SK-N-SH (cell line): ENCODE measurements at places on chromosomes 1 and 21. TPM values are rescaled to one million over a fixed set of nuclear protein-coding genes. Genes with fewer than 3 reads are reported as not detected.

GRCh38 chr1:49319426-49319963 lies 542.8 kb upstream of the BEND5 start:
- DNase-seq: no peak

GRCh38 chr1:53592985-53593757 lies 134.0 kb downstream of the DMRTB1 start:
- no peak for DNase-seq

FAM72D gene
- polyA plus RNA-seq: 2.6 and 3.2 TPM in 2 replicates

DNA sequence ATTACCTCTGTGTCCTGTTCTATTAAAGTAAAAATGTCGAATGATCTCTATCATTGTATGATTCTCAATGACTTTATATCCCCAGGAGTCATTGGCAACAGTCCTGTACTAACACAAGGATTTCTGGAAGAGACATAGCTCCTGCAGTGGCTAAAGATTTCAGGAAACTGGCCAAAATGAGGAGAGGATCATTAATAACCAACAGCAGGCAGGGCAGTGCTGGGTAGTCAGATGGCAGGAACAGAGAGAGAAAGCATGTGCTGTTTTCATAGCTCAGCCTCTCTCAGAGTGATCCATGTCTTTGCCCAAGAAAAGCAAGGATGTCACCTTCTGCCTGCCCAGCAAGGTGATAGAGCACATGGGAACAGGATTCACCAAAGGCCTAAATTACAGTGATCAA lies 604.7 kb upstream of the PLXNA2 start:
- DNase-seq: no peak

DNA sequence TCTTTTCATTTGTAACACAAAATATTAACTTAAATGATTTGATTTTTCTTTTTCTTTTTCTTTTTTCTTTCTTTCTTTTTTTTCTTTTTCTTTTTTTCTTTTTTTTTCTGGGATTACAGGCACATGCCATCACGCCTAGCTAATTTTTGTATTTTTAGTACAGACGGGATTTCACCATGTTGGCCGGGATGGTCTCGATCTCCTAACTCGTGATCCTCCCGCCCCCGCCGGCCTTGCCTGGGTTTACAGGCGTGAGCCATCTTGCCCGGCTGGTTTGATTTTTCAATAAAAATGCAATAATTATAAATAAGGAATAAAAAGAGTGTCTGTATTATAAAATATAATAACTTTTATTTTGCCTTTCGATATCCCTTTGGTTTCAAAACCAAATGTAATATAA lies 146.7 kb upstream of the RGS18 start:
- no peak for DNase-seq

GRCh38 chr1:101907264-101907663 lies 89.5 kb downstream of the OLFM3 start:
- DNase-seq: peak; percentile 46

GRCh38 chr1:111205714-111206050 lies 5.2 kb upstream of the DENND2D start:
- DNase-seq: no peak

DNA sequence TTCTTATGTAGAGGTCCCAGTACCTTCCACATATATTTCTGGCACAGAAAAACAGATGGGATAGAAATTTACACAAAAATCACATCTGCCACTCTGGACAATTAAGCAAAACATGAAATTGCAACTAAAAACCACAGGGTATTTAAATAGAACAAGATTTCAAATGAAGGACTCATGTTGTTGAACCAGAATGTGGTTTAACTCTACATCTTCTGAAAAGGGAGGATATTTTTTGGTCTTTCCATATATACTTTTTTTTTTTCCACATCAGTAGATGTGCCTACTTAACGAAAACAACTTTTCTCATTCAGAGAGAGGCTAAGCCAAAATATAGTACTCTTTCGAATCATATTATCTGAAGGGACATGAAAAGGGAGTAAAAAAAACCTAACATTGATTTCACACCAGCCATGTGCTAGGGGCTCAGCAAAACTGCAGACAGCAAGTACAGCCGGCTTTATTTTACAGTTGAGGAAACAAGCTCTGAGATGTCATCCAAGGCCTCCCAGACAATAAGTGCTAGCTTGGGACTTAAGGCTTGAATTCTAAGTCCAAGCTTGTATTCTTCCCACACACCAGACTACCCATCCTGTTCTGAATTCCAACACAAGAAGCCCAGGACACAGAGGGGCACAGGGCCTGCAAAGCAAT lies 208.9 kb downstream of the PBX1 start:
- no peak for DNase-seq

DNA sequence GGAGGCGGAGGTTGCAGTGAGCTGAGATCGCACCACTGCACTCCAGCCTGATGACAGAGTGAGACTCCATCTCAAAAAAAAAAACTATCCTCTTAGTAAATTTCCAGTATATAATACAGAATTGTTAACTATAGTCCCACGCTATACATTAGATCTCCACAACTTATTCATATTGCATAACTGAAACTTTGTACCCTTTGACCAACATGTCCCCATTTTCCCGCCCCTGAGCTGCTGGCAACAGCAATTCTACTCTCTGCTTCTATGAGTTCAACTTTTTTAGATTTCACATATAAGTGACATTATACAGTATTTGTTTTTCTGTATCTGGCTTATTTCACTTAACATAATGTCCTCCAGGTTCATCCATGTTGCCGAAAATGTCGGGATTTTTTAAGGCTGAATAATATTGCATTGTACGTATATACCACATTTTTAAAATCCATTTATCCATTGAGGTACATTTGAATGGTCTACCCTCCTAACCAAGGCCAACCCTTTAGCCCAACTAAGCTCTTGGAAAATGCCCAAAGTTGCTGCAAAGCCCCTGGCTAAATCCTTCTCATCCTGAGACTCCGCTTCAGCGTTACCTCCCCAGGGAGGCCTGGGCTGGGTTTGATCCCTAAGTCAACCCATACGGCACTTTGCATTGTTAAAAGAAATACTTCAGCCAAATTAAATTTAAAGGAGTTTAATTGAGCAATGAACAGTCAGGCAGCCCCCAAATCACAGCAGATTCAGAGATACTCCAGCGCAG lies 34.2 kb downstream of the NEK2 start:
- no peak for DNase-seq

GRCh38 chr1:181659321-181659957 lies 176.1 kb downstream of the CACNA1E start:
- DNase-seq: peak; percentile 57

OR10J4 gene
- polyA plus RNA-seq: not detected in 2 replicates

- DNase-seq: no peak
Measured at GRCh38 chr1:218865591-218865990, 308.1 kb upstream of the LYPLAL1 start.

APP gene
- 780 and 789 TPM in 2 replicates for polyA plus RNA-seq

GRCh38 chr1:161921990-161922389 lies 101.7 kb downstream of the OLFML2B start:
- no peak for DNase-seq

DNA sequence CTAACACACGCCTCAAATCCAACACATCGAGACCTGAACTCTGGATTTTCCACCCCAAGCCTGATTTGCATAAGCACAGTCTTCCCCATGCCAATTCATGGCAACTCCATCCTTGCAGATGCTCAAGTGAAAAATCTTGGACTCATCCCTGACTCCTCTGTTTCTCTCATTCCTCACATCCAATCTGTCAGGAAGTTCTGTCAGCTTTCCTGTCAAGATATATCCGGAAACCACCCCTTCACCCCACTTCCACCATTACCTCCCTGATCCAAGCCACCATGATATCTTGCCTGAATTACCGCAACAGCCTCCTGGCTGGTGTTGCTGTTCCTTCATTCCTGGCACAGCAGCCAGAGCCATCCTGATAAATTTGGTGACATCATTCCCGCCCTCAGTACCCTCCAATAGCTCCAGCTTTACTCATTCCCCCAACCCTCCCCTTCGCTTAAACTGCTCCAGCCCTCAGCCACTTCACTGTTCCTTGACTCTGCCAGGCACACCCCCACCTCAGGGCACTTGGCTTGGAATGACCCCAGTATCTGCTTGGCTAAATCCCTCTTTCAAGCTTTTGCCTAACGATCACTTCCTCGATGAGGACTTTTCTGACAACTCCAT lies 17.4 kb downstream of the TCEA3 start:
- no peak for DNase-seq

TFAP2E gene
- polyA plus RNA-seq: 0.59 and 0.68 TPM in 2 replicates

GRCh38 chr1:168734271-168734670 lies 5.3 kb upstream of the DPT start:
- no peak for DNase-seq

UBASH3A gene
- polyA plus RNA-seq: not detected in 2 replicates

DNA sequence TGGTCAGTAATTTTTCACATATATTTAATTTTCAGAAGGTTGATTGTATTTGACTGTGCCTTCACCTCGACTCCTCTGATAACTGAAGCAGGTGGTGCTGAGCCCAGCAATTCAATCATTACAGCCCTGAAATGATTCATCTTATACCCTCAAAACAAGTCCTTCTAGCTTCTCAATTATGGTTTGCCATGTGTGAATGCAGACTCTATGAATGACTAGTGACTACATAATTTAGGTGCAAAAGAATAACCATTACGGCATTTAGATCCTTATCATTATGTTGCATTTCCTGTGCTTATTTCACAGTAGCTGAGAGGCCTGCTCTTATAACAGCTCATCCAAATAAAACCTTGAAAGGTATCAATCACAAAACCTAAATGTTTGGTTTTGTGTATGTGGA lies 54.0 kb upstream of the COL11A1 start:
- DNase-seq: peak; percentile 2

MRPS21 gene
- 136 and 173 TPM in 2 replicates for polyA plus RNA-seq

DNA sequence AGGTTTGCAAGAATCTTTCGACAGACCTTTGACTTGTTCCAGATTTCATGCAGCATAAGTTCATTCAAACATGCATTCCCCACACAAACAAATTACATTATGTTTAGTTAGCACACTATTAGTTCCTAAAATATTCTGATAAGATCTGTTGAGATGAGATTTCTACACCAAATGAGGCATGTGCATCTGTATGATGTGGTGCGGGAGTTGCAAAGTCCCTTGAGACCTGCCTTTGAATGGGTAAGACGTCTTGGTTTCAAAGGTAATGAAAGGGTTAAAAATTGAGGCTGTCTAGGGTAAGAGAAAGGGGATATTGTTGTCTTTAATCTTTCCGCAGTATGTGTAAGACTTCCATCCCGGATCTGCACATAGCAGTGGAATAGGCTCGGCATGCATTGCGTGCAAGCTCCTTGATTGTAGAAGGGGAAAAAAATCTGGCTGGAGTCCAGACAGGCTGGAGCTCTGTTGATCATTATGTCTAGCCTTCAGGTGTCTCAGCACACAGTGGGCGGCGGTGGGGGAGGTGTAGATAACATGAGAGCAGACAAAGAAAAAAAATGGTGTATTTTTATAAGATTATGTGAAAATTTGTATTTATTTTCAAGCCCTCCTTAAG lies 296.6 kb downstream of the PTPRC start:
- peak; percentile 17 for DNase-seq

DNA sequence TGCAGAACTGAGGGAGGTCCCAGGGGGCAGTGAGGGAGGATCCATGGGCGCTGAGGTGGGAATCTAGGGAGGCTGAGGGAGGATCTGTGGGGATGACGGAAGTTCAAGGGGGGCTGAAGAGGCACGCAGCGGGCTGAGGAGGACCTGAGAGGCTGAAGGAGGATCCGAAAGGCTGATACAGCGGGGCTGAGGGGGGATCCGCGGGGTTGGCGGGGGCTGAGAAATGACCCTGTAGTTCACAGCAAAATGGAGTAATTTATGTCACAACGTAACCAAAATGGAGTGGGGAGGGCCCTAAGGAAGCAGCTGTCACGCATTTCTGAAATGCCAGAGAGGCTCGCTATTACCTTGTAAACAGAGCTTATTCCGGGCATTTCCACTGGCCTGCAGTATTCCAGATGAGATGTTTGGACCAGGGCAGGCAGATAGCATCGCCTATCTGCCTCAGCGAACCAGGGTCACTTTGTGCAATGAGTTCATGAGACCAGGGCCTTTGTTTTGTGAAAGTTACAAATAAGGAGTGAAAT lies 926 bp upstream of the MRPL55 start:
- no peak for DNase-seq

GRCh38 chr1:89351597-89352311 lies 12.1 kb upstream of the GBP6 start:
- DNase-seq: no peak

RASSF5 gene
- polyA plus RNA-seq: 1.7 and 2.2 TPM in 2 replicates

GRCh38 chr1:15966081-15966955 lies 9.6 kb downstream of the ZBTB17 start:
- DNase-seq: no peak

EFCAB7 gene
- 2.4 and 2.7 TPM in 2 replicates for polyA plus RNA-seq

DNA sequence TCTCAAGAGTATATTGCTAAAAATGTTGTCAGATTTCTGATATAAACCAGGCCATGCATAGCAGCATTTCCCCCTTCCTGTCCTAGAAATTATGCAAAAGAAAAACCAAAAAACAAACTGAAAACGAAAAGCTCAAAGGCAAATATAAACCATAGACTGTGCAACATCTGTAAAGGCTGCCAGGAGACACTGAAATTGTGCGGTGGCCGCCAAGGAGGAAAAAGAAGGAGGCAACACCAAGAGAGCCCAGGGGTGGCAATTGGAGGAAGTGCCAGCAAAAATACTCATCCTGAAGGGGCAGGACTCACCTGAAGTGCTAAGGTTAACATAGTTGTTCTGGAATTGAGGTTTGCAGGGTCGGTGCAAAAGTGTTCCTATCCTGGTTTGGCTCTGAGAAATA lies 92.0 kb downstream of the RWDD3 start:
- DNase-seq: no peak

- DNase-seq: peak; percentile 63
Measured at GRCh38 chr1:46535063-46535462, 16.4 kb downstream of the KNCN start.

FMO1 gene
- not detected in 2 replicates for polyA plus RNA-seq

GRCh38 chr21:24514081-24514733 lies 1093.1 kb downstream of the MRPL39 start:
- DNase-seq: peak; percentile 16

GRCh38 chr1:216665406-216665805 lies 57.8 kb downstream of the ESRRG start:
- no peak for DNase-seq

DIO1 gene
- not detected in 2 replicates for polyA plus RNA-seq

DNA sequence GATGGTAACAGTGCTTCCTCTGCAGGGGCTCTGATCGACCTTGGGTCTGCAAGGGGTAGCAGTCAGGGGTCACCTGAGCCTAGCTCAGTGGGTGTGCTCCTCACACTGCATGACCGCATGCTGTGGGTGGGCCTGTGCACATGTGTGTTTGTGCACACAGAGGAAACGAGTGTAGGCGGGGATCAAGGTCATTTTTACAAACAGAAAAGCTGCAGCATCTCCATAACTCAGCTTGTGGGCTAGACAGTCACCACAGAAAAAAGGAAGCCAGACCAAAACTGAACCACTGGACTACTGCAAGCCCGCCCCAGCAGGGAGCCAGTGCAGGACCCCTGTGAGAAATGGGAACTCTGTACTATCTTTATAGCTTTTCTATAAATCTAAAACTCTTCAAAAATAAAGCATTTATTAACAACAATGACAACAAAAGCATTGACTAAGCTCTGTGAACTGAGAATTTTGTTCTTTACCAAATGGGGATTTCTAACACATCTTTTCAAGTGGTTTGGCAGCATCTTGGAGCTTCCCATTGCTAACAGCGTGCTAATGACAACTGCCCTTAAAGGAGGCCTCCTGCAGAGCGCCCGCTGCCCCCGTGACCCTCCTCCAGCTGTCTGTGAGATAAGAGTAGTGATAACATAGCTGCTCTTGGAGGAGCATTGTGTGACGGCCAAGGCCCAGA lies 19.9 kb upstream of the NEK2 start:
- DNase-seq: no peak
